ENCODE measurements at places on chromosomes 7 and 10.
A peak's percentile ranks its signal among the peaks of the same experiment; 100 is the strongest.

- no peak for DNase-seq
Observed at GRCh38 chr10:86317949-86318725, 48.5 kb downstream of the GRID1 start.

GRCh38 chr10:17062955-17063484, 66.6 kb downstream of the CUBN start:
- DNase-seq, result no peak

GRCh38 chr10:70260259-70260658, 23.5 kb downstream of the NPFFR1 start:
- DNase-seq, result no peak

GRCh38 chr7:15839416-15840100, 153.1 kb upstream of the MEOX2 start:
- DNase-seq, result no peak

DNA sequence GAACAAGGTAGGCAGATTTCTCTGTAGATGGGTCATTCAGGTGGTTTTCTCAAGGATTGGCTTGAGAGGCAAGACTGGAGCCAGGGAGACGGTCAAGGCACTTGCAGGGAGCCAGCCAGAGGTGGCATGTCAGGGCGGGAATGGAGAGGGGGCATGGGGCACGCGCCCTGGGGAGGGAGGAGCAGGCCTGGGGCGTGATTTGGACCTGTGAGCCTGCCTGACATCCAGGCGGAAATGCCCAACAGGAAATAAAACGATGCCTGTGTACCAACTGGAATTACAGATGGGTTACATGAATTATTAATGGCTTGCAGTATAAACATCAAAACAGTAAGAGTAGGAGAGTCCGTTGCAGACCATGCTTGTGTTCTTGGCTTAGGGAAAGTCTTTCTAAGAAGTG, 8.6 kb upstream of the SUN1 start:
- peak; percentile 43 for DNase-seq

DNA sequence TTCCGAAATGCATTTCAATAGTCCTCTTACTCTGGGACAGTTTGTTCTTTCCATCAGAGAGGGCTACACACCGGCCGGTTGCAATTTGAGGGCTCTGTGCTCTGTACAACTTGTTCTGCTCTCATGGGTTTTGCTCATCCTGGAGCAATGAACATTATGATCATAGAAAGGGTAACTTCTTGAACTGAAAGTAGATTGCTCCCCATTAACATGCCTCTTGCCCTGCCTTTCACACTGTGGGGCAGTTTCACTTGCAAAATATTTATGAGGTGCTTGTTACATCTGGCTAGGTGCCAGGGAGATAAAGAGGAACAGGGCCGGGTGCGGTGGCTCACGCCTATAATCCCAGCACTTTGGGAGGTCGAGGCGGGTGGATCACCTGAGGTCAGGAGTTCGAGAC, 97.3 kb upstream of the MPP7 start:
- DNase-seq, result no peak

DNA sequence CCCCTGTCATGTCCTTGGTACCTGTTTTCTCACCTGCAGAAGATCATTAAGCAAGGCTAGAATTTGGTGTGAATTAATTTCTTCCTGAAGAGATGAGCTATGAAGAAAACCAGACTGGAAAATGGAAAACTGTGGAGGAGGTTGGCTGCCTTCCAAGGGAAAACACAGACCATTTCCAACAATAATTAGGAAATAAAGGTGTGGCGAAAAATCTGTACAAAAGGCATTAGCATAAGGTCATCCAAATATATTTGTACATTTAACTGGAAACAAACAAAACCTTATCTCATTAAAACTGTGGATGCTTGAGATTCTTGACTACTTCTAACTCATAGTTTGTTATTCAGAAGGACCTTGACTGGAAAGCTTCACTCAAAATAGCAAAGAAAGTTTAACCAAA, 1.7 kb downstream of the STN1 start:
- DNase-seq, result no peak

DNA sequence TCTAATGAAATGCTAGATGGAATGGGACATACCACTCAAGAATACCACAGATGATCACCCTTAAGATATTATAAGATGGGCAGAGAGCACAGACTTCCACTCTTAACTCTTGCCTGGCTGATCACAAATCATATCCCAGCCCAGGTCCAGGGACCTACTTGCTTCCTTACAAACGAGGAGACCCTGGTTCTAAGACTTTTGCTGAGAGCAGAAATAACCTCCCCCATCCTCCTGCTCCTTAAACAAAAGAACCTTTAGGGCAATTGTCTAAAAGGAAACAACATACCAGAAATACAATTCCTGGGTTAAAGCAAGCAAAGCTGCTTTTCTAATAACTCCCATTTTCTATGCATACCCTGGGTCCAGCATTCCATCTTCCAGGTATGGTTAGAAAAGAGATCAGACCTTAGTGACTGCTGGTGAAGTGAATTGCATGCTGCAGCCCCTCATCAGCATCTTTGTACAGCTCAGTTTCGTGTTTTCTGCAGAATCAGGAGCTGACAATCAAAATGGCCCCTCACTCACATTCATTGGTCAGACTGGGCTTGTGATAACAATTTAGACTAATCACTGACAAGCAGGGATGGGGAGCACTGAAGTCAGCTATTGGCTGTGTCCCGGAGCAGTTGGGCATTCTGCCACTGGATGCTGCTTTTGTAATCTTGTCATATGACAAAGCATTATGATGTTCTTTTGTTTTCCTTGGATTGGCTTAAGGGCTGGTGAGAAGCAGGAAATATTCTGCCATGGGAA, 14.6 kb downstream of the IFIT3 start:
- peak; percentile 95 for DNase-seq

DNA sequence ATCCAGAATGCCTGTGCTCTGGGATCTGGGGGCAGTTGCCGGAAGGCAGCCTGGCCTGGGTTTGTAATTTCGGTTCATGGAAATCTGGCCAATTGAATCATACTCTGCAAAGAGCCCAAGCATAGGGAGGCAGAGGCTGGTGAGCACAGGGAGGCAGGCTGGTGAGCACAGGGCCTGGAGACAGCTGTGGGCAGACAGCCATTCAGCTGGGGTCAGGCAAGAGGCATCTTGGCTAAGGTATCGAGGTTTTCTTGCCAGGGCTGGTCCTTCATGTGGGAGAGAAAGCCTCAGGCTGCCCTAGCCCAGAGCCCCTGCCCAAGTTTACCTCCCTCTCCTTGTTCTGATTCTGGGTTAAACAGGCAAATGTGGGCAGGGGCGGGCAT, 63.7 kb upstream of the BAIAP2L1 start:
- DNase-seq, result no peak

- no peak for DNase-seq
Observed at GRCh38 chr7:18555968-18556367, 60.4 kb downstream of the HDAC9 start.

GRCh38 chr10:62639144-62639543, 165.4 kb upstream of the ADO start:
- DNase-seq, result no peak

DNA sequence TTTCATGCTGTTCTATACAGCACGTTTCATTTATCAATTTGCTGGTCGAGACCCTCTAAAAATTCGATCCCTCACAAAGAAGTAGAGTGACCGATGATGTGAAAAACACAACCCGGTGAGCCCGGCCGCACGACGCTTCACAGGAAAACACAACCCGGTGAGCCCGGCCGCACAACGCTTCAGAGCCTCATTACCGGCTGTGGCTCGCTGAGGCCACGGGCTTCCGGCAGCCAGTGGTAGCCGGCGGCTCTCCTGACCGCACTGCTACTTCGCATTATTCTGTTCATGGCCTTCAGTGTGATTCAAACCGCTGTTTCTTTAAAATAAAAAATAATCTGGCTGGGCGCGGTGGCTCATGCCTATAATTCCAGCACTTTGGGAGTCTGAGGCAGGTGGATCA, 42.3 kb upstream of the RBM33 start:
- DNase-seq, result no peak

DNA sequence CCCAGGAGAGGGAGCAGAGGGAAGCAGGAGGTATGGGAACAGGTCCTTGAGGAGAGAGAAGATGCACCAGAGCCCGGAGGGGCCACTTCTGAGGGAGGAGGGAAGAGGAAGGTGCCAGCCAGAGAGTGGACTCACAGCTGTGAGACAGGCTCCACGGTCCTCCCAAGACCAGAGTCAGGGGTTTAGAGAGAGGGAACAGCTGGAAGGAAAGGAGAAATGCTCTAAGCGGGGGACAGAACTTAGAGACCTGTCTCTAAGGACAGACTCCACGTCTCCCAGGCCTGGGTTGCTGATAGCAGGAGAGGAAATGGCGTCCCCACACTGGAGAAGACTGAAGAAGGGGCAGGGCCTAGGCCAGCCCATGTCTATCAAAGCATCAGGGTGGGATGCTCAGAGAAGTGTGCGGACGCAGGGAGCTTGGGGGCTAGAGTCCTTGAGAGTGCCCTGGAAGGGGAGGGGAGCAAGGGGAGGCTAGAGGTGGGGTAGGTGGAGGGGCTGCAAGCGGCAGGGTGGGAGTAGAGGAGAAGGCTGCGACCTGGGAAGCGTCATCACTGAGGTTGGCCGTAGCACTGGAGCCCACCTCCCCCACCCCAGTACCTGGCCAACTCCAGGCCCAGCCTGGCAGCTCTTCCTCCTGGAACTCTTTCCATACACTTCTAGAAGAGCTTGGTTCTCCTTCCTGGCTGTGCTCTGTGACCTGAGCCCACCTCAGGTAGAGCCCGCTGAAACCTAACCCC, 25.6 kb upstream of the GRID1 start:
- DNase-seq, result no peak

GRCh38 chr7:40133561-40134427, 628 bp downstream of the MPLKIP start:
- no peak for DNase-seq

GRCh38 chr7:150998341-150998740, 7.5 kb downstream of the NOS3 start:
- DNase-seq, result peak; percentile 74

GRCh38 chr10:1745780-1746456, 8.6 kb upstream of the ADARB2 start:
- DNase-seq, result no peak

- DNase-seq, result no peak
Observed at GRCh38 chr7:105602325-105603305, 21.3 kb upstream of the EFCAB10 start.

DNA sequence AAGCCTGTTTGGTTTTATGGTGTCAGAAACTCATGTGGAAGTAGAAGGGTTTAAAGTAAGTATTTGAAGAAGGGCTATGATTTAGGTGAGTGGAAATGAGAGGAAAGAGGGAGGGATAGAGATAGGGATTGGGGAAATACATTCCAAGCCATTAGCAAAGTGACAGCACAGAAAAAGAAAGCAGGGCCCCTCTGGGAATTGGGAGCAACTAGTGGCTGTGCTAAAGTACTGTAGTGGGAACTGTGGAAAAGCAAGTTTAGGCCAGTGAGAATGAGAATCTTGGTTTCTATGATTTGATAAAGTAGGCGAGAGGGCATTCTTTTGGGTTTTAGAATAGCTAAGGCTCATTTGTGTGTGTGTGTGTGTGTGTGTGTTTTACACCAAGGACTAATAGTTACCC, 5.0 kb downstream of the PRKG1 start:
- DNase-seq, result no peak

DNA sequence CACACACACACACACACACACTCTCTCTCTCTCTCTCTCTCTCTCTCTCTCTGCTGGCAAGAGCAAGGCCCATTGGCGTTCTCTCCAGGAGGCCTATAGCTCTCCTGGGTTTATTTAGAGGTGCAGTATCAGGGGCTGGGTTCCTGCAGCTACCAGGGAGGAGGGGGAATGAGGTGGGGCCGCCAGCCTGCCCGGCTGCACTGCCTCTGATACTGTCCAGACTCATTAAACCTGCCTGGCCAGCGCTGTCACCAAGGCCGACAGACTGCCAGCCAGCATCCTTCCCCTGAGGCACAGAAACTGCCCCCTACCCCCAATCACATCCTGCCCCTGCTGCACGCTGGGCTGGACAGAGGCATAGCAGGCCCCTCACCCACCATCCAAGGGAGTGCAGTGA, 4.3 kb downstream of the PRRT4 start:
- no peak for DNase-seq

DNA sequence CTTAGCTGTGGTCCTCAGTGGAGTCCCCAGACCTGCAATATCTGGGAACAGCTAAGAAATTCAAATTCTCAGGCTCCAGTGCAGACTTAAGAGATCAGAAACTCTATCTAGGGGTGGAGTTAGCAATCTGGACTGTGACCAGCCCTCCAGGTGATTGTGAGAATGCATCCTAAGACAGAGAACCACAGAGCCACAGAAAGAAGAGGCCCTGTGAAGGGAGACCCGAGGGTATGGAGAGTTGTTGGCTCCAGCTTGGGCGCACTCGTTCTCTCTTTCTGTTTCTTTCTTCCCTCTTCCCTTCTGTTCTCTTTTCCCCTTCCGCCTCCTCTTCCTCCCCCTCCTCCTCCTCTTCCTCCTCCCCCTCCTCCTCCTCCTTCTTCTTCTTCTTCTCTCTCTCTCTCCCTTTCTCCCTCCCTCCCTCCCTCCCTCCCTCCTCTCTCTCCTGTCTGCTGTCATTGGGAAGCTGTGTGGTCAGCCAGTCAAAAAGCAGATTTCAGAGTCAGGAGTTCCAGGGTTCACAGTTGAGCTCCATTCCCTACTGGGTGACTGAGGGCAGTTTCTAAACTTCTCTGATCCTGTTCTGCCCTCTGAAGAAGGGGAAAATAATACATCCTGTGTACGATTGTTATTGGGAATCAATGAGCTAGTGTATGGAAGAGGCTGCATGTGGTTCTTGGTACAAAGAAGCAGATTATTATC, 62.1 kb upstream of the STEAP1B start:
- no peak for DNase-seq

DNA sequence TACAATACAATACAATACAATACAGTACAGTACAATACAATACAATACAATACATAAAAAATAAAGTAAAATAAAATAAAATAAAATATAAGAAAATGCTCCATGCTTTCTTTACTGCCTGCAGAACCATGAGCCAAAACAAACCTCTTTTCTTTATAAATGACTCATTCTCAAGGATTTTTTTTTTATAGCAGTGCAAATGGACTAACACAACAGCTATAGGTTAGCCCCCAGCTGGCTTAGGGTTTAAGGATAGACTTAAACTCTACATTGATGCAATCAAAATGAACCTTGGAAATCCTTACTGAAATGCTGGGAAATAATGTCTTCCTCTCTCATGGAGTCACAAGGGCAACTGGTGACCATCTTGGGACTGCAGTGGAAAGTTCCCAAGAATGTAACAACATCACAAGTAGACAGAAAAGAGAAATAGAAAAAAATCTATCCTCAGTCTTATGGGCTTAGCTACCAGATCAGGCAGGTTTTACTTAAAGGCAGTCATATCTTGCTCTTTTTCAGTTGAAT, 348.9 kb downstream of the ARL4A start:
- no peak for DNase-seq

GRCh38 chr10:47405857-47406547, 21.9 kb upstream of the ZNF488 start:
- no peak for DNase-seq

DNA sequence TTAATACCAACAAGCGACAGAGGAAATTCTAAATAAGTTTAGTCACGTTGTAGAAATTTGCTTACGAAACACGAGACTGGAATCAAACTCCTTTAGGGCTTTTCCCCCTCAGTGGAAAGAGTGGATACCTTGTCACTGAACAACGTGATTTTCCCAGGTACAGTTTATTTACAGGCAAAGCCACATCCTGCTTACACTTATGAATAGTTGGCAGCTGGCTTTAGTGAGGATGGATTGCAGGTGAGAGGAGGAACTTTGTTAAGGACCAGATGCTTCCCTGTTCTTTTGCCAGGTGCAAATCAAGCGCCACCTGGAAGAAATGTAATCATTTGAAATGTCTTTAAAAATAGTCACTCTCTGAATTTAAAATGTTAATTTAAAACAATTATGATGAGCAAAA, 282.4 kb downstream of the ADARB2 start:
- no peak for DNase-seq

GRCh38 chr7:104862719-104863118, 151.3 kb upstream of the KMT2E start:
- DNase-seq, result no peak

Measured in posterior cingulate gyrus (tissue), 11 donors.